ENCODE measurements at places on chromosomes 6 and 20.

DNA sequence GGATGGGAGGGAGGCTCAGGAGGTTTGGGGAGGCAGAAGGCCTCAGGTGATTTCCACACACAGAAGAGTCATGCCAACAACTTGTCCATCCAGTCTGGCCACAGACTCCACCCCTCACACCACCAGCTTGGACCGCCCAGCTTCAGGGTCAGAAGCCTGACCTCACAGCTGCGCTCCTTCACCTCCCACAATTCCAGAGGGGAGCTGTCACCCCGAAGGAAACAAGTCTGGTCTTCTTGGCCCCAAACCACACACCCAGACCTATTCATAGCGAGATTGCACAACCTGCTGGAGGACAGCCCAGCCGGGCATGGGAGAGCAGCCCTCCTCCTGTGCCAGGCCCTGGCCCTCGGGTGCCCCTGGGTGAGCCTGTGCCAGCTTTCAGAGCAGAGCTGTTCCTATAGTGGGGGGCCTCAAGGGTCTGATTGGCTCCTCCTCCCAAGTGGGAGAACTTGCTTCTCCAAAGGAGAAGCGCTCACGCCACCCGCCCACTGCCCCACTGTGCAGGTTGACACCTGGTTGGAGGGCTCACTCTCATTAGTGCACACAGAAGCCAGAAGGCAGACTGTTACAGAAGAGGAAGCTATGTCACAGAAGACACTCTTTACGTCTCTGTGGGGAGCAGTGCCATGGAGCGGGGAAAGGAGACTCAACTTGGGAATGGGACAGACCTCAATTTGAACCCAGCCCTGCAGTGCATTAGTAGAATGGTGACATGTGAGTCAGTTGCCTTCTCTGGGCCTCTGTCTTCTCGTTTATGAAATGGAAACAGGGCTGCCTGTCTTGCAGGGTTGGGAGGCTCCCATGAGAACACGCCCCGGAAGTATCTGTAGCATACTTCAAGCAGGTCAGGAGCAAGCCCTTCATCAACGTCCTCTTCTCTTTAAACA is 128.8 kb downstream of the FOXO3 start:
- DNase-seq: no peak

DNA sequence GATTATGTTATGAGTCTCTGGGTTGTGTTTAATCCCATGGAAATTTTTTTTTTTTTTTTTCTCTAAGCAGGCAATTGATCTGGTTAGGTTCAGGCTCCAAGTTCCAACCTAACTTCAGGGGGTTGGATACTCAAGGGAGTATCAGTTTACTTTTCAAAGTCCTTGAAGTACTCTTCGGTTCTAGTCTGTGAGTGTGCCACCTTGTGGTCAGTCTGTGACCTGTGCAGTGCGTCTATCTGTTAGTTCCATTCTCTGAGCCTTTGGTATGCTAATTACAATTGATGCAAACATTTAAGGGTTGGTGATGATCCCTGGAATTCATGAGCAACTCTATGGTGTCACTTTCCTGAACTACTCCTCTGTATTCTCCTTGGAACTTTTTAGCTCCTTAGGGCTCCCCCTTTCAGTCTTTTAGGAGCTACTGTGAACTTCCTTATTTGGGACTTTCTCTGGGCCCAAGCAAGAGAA is 342.0 kb downstream of the SOX4 start:
- no peak for DNase-seq

DNA sequence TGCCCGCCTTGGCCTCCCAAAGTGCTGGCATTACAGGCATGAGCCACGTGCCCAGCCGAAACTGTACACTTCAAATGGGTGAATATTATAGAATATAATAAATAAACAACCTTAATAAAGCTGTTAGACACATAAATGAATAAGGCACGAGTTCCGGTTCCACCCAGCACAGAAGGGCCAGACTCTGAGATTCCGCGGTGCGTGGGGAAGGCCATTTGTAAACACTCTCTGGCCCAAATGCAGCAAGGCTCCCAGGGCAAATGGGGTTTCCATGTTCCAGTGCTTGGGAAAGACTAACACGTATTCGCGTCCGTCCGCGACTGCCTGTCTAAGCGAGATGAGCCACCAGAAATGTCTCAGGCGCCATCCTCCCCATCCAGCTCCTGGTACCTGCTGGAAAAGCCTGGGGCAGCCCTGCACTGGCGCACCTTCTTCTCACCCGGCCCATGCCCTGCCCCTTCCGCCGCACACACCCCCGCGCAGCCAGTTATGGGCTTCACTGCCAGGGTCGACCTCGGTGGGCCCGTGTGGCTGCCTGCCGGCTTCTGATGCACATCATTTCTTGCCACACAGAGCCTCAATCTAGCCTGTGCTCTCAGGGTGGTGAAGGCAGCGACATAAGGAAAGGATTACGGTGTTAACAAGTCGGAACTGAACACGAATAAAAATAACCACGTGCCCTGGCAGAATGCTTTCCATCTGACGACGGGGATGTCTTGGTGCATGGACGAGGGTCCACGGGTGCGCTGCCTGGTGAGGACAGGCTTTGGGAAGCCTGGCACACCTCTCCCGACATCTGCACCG is 5.5 kb upstream of the LSM14B start:
- DNase-seq: no peak

DNA sequence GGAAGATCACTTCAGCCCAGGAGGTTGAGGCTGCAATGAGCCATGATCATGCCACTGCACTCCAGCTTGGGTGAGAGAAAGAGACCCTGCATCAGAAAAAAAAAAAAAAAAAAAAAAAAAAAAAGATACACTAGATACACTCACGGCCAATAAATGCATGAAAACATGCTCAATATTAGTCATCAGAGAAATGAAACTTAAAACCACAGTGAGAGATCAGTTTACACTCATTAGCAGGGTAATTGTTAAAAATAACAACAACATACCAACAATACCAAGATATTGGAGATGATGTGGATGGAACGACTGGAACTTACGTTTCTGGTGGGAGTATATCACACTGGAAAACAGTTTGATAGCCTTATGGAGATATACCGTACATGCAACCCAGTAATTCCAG is 29.9 kb downstream of the HS3ST5 start:
- DNase-seq: no peak

- no peak for DNase-seq
Measured at GRCh38 chr6:56816370-56816769, 138.5 kb upstream of the BEND6 start.

DNA sequence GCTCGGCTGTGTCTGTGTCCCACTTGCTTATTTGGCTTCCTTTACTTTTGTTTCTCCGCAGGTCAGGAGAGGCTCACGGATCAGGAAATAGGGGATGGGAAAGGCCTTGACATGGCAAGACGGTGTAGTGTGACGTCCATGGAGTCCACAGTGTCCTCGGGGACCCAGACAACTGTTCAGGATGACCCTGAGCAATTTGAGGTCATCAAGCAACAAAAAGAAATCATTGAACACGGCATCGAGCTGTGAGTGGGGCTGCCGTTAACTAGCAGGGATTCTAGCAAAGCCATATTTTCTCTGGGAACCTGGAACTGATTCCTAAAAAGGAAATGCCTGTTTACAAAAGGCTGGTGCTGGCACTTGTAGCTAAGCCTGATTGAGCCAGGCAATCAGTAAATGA is 54.4 kb downstream of the ARFGEF2 start:
- DNase-seq: no peak

GRCh38 chr6:149901444-149902140 is 3.7 kb upstream of the RAET1E start:
- no peak for DNase-seq

GRCh38 chr6:161458201-161458951 is 184.5 kb upstream of the AGPAT4 start:
- no peak for DNase-seq

DNA sequence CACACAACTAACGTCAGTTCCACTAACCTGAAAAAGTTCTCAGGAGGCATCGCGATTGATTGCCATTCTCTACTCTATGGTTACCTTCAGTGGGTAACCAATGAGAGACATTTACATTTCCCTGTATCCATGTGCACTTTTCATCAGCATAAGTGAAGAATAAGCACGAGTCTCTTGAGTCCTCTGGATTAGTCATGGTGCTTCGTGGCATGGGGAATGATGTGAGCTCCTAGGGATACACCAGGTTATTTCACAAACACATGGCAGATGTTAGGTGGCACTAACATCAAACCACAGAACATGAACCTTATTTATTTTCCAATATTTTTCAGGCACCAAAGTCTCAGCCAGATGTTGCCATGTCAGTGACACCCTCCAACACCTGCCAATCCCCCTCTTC is 64.0 kb downstream of the FYN start:
- DNase-seq: no peak

DNA sequence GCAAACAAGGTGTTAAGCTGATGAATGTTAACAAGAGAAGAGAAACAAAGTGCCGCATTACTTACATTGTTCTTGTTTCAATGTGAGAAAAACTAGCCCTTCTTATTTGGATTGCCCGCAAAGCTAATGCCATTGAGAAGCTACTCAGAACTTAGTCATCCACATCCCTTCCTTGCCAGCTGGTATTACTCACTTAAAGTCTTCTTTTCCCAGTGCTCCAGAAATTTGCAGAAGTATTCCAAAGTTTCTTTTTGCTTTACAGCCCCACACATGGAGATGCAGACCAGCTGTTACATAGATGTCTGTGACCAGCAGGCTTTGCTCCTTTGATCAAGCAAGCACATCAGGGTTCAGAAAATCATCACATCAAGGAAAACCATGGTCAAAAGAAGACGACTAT is 529.0 kb downstream of the TBC1D32 start:
- no peak for DNase-seq

DNA sequence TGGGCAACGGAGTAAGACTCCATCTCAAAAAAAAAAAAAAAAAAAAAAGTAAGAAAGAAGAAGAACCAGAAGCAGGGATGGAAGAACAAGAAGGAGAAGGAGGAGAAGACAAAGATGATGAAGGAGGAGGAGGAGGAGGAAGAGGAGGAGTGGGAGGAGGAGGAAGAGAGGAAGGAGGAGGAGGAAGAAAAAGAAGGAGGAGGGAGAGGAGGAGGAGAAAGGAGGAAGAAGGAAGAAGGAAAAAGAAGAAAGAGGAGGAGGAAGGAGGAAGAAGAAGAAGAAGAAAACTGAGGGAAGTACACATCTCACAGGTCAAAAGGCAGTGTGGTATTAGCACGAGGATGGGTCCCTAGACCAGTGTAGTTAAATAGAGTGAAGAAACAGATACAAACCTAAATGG is 65.1 kb upstream of the SCAF8 start:
- no peak for DNase-seq

- DNase-seq: no peak
Measured at GRCh38 chr6:38282911-38283310, 356.8 kb downstream of the BTBD9 start.

DNA sequence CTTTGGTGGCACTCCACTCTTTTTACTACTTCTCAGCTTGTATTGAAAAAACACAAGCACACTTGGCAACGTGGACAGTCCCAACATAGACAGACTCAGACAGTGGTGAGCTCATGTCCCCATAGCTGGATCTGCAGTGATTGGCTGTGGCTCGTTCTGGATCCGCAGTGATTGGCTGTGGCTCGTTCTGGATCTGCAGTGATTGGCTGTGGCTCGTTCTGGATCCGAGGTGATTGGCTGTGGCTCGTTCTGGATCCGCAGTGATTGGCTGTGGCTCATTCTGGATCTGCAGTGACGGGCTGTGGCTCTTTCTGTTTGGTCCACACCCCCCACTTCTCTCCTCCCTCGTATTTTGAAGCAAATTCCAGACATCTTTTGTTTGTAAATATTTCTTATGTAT is 28.0 kb downstream of the OSBPL2 start:
- no peak for DNase-seq

DNA sequence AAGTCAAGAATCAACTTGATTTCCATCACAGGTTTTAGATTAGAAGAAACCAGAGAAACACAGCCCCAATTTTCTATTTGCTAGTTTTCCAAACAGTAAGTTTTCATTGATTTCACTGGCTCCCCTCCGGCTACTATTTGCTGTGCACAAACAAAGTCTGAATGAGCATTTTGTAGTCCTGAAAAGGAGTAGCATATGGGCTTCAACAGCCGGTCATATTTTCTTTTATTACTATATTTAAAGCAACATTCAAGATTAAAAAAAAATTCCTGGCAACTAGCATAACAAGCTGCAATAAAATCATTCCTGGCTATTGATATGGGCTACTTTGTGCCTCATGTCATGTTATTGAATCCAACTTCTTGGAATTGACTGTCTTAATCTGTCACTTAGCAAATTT is 48.3 kb downstream of the CARMIL1 start:
- DNase-seq: no peak
